ENCODE measurements at places on chromosomes 3 and 15.

DNA sequence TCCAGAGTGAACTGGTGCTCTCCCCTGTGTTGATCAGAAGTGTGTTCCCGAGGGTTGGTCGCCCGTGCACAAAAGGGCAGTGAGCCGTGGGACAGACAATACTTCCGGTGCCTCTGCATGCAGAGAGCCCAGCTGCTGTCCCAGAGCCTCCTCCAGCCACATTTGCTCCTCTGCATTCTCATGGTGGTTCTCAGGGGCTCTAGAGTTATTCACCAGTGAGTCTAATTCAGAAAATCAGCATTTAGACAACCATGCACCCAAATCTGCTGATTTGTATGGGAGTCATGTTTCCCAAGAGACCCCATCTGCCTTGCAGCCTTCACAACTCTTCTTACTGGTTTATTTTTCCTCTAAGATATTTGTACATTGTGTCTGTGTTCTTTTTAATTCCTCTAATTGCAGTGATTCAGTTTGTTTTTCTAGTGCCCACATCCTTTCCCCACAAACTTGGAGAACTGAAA is 107.0 kb upstream of the SPRED1 start:
- DNase-seq: no peak

- DNase-seq: no peak
Measured at GRCh38 chr3:178083906-178084866, 452.1 kb upstream of the KCNMB2 start.

GRCh38 chr15:98439523-98439942 is 208.8 kb upstream of the IGF1R start:
- no peak for DNase-seq

DNA sequence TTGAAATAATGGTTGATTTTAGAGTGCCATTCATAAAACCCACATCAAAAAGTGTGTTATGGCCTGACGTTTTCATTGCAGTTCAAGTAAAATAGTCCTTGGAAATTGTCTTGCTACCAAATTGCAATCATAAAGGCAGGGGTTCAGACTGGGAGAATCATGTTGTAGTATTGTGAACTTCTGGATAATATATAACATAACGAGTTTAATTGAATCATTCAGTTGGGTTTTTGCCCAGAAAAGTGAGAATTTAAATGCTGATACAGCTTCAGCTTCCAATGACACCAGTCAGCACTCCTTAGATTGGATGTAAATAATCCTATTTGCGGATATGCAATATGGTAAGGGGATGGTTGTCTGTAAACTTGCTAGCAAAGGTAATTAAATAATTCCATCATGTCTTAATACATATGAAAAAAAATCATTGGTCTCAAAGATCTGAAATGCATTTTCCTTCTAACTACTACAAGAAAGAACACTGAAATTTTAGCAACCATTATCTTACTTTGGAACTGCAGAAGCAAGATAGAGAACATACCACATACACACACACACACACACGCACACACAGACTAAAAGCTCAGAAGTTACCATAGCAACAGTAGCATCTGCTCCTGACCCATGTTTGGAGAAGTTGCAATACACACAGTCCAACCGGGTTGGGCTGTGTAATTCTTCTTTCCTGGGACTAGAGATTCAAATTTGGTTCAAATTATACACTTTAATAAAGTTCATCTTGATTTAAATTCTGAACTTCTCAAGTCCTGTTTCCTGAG is 686.2 kb upstream of the NR2F2 start:
- DNase-seq: no peak

- DNase-seq: no peak
Measured at GRCh38 chr3:166785876-166786275, 594.2 kb downstream of the ZBBX start.

- DNase-seq: no peak
Measured at GRCh38 chr15:92343924-92344643, 49.6 kb upstream of the ST8SIA2 start.
